Stimulated activated CD8-positive, alpha-beta memory T cell treated with anti-CD3 and anti-CD28 coated beads, Interleukin-7, amount 100 ng/mL, for 24 hours (primary cell): ENCODE measurements at places on chromosomes 2 and 18.

- no peak for DNase-seq
These were observed 177.3 kb downstream of the ERBB4 start for GRCh38 chr2:212361174-212361756.

GRCh38 chr18:59087391-59087790 is 52.3 kb upstream of the SEC11C start:
- no peak for DNase-seq

DNA sequence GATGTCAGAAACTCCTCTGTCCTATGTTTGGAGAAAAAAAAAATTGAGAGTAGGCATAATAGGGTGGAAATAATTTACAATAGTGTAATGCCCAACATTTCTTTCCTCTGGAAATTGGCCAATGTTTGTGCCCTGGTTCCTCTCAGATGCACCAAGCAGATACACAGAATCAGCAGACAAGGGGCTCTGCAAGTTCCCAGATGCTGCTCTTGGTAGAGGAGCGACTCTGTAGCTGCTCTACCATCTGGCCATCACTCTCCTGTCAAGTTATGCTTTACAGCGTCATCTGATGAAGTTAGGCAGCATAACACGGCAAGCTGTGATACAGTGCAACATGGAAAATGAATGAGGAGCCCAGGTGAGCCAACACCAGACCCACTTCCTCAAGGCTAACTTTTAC is 1.6 kb downstream of the DYTN start:
- DNase-seq = no peak

- DNase-seq = no peak
These were observed 124.2 kb downstream of the MRO start for GRCh38 chr18:50695431-50696176.

DNA sequence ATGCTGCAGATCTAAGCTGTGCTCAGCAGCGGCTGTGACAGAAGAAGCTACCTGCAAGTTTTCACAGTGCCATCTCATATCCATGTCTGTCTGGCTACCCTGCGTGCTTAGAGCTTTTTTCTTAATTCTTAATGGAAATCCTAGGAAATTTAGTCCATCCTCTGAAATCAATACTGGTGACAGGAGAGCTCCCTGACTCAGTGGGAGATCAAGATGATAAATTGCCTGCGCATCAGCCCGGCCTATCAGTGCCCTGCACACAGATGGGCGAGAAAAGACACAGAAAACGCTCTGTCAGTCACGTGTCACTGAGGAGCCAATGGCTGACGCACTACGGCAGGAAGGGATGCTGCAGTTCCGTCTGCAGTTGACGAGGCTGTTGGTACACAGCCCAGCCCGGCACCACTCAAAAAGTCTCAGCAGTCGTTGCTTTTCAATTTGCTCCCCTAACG is 819.6 kb upstream of the FSHR start:
- no peak for DNase-seq

DNA sequence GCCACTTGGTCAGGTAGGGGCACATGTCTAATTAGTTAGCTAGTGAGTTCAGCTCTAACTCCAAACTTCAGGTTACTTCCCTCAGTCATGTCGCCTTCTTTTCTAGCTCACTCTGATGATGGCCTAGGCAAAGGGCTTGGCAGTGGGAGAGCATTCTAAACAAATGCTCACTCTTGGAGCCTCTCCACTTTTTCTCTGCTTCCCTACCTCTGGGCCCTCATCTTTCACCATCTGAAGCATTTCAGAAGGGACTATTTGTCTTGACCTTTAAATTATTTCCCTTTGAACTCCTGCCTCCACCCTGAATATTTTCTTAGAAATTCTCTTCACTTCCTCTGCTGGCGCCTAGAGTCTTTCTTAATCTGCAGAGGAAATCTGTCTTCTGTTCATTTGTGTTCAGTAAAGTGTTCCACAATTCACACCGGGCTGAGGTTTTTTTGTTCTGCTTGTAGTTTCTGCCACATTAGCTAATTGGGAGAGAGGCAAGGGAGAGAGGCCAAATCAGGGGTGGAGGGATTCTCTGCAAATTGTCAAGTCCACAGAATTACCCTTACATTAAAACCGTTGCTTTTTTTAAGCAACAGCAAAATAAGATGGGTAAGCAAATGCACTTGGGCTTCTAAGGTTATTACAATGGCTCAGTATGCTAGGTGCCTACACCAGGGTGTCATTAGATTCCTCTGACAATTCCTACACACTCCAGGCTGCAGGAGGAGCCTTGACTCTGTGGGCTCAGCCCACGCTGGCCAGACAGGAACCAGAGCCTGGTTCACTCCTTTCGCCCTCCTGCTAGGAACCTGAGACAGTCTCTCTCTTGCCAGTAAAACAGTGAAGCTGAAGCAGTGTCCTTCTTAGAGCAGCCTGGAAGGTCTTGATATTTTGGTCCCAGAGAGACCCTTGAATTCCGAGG is 5.5 kb downstream of the MSGN1 start:
- DNase-seq = no peak

DNA sequence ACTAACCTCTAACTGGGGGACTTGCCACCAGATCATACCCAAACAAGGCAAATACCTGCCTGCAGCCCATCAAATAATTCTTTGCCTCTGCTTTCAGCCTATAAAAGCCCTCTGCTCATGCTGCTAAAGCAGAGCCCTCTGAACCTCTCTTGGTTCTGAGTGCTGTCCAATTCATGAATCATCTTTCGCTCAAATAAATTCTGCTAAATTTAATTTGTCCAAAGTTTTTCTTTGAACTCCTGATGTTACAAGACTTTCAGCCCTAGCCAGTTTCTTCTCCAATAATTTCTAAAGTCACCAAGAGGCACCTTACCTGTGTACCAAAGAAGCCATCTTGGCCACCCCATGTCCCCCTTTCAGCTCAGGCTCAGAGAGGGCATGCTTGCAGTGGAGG is 72.0 kb downstream of the MRO start:
- no peak for DNase-seq

DNA sequence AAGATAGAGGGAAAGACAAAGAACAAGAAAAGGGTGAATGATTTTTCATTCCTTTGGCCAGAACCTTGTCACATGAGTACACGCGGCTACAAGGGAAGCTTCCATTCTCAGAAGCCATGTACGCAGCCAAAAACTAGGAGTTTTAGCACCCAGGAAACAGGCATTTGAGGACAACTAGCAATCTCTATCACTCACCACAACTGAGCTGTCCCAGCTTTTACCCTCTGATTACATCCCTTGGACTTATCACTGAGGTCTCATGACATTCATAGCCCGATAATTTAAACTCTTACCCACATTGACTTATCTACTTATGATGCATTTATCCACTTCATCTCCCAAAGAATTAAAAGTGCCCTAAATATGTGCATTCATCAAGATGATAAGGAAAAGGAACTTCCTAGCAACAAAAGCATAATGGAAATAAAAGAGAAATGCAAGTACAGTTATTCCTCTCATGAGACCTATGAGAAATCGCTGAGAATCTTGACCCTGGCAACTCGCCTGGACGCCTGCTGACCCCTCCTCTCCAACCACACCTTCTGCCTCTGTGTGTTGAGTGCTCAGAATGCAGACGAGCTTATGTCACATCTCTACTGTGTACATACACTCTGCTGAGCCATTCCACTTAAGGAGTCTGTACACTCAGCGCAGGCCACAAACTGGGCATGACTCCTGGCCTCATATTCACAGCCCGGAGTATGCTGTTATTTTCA is 28.7 kb upstream of the MFSD6 start:
- no peak for DNase-seq

- DNase-seq = no peak
These were observed 1928.8 kb upstream of the CELF4 start for GRCh38 chr18:39494211-39494896.

GRCh38 chr2:203631068-203631757 is 75.2 kb upstream of the CD28 start:
- no peak for DNase-seq

DNA sequence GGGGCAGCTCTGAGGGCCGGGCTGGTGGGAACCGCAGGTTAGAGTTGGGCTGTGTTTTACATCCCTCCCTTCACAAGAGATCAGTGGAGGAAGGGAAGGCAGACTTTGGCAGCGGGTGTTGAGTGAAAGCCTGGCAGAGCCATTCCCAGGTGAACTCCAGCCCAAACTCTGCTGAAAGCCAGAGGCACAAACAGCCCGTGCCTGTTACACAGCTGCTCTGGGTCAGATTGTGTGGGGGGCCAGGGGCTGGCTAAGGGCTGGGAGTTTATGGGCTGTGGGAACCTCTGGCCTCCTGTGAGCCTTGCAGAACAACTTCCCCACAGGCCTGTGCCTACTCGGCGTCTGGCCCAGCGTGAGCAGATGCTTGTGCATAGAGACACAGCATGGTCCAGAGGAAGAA is 286.8 kb downstream of the CLIP4 start:
- DNase-seq = no peak

DNA sequence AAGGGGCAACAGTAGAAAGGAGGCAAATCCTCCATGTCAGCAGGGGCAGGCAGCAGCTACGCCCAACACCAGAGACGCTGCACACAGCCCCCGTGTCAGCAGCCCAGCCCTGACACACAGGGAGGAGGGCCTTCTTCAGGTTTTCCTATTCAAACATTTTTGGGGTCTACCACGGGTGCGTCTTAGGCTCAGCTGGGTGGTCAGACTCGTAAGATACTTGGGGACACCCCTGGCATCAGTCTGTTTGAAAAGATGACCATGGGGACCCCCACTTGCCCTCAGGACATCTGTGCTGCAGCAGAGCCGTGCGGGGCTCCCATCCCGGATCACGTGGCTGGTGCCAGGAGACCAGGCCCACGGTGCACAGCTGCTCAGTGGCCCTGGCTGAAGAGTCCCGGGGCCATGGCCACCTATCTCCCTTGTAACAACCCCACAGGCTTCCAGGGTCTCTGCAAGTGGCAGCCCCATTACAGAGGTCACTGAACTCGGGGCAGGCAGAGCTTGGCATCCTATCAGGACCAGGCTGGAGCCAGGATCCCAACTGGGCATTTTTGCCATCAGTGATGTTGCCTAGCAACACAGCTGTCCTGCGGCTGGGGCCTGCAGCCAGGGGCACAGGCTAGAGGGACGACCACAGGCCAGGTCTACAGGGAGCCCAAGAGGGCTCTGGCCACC is 82.5 kb downstream of the EDAR start:
- no peak for DNase-seq

DNA sequence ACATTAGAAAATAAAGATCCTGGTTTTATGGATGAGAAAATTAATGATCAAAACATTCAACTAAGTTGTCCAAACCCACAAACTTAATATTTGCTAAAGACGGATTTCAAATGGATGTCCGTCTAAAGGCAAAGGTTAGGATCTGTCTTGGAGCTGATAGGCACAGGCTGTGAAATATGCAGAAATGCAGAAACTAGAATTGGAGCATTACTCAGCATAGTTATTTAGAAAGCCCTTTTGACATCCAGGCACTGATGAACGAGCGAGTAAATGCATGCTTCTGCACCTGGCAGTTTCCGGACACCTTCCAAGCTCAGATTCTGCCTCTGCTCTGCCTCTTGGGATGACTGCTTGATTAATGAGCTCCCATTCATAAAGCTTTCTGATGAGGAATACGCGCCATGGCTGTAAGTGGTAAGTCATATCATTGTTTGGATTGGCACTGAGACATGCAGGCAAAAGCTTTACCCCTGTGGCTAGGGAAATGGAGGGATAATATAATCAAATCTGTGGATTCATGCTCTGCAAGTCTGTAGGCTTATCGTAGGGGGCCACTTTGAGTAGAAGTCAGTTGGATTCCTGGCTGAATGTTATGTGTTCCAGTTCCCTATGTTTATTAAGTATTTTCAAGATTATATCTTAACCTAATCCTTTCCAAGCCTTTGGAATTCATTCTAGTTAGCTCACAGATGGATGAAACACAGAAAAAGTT is 2176.3 kb upstream of the CELF4 start:
- no peak for DNase-seq
